Esophagus squamous epithelium (tissue), 5 donors: ENCODE measurements at places on chromosomes 6 and 20. TPM values are rescaled to one million over a fixed set of nuclear protein-coding genes. Genes with fewer than 3 reads are reported as not detected.
A peak's percentile ranks its signal among the peaks of the same experiment; 100 is the strongest.

The ADGRF1 gene
- total RNA-seq = 51.8 TPM

The PNPLA1 gene
- not detected for total RNA-seq

The CST7 gene
- total RNA-seq = 2.7 TPM

The OR2H1 gene
- not detected for total RNA-seq

The PTCHD4 gene
- not detected for total RNA-seq

The CD93 gene
- total RNA-seq = 22.3 TPM

The MRAP2 gene
- 5.4 TPM for total RNA-seq

The MEP1A gene
- not detected for total RNA-seq

The TFAP2D gene
- not detected for total RNA-seq

The ULBP2 gene
- 5.0 TPM for total RNA-seq

The NKAIN2 gene
- total RNA-seq = 0.19 TPM

DNA sequence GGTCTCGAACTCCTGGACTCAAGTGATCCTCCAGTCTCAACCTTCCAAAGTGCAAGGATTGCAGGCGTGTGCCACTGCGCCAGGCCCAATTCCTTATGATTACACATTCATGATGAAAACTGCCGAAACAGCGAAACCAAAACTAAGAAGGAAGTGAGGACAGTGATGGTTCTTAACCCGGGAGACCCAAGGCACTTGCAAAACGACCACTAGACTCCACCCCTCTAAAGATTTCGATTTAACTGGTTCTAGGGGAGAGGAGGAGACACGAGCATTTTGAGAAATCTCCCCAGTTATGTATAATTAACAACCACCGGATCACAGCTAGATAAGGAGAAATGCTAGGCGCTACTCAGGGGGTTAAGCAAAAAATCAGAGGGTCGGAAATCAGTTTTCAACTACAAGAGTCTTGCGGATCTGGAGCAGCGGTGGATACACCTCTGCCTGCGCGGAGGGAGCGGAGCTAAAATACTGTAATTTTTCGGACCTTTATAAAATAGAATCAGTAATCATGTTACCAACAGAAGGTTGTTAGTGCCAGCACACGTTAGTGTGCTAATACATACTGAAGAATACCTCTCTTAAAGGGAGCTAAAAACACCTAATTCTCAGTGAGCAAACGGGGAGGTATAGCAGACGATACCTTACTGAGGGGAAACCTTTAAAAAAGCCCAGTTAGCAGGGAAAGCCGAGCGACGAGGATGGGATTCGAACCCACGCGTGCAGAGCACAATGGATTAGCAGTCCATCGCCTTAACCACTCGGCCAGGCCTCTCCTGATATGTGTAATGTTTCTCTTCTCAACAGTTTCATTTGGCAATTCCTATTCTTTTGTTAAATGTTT lies 60.0 kb upstream of the BTN3A2 start:
- no peak for DNase-seq

DNA sequence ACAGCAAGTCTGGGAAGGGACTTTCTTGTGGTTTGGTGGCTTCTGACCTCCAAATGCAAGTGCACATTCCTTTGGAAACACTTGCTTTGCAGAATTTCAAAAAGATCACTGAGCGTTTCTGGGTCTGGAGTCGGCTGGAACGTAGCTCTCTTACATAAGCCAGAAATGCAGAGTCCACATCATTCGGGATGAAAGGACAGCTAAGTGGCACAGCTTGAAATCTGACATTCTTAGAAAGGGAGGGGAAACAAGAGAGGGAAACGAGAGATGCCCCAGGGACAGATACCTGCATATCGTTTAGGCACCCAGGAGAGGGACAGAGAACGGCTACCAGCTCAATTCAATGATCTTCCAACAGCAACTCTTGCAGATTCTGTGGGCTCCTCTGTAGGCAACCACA lies 118.7 kb downstream of the NFATC2 start:
- DNase-seq = no peak

DNA sequence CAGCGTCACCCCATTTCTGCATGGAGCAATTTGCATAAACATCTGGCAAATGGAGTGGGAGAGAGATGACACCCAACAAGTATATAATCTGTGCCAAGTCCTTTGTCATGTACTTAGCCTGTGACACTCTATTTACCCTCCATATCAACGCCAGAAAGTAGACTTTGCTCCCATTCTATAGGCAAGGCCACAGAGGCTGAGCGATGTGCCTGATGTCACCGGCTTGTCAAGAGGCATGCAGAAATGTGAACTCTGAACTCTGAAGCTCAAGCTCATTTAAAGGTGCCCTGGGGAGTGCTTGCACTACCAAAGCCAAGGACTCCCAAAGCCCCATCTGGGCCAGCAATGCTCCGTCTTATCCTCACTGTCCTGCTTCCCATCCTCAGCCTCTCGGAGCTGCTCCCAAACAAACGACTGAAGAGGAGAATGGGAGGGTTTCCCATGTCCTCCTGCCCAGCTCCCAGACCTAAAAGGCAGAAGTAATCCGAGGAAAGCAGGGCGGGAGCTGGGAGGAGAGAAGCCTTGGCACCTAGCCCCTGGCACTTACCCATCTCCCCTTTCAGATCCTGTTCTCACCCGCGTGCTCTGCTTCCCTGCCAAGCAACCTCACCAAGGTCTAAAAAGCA lies 9.2 kb downstream of the CPNE5 start:
- no peak for DNase-seq

- DNase-seq = no peak
These were observed 65.7 kb downstream of the SRC start for GRCh38 chr20:37411408-37412219.

DNA sequence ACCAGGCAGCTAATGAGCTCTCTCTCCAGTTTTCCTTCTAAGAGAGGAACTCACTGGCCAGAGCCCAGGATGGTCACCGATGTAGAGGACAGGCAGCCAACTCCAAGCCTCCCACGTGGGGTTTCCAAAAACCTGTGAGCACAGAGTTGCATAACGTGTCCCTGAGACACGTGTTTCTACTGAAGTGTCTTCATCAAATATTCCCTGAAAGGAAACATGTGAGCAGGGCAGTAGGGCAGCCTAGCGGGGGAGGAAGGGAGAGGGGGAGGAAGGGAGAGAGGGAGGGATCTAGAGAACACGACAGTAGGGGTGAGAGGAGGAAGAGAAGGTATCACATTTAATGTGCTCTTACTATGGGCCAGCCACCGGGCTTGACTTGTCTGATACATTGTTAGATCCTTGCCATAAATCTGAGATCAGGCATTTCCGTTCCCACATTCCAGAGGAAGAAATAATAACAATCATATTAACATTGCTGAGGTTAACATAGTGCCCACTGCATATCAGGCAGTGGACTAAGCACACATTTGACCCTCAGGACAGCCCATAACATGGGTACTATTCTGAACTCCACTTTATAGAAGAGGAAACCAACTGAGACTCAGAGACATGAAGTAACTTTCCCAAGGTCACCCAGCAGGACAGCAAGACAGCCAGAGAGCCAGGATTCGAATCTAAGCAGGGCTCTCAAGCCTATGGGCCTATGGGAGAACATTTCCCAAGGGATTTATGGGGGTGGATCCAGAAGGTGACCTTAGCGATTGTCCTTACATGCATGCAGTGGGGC lies 4.5 kb upstream of the SYS1 start:
- DNase-seq = no peak

DNA sequence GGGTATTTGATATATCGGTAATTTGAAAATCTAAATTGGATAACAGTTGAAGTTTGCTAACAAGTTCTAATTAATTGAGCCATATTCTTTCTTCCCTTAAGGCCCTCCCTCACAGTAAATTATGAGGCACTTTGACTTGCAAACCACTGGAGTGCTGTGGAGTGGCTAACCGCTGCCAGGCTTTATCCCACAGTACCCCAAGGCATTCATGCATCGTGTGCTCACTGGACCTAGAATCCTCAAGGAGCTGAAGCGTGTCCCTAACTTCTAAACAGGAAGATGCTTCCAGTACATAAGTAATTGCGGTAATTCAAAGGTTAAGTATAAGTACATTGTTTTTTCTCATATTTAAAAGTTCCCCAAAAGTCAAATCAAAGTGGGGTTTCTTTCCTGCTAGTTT lies 499.9 kb downstream of the TFAP2A start:
- no peak for DNase-seq

DNA sequence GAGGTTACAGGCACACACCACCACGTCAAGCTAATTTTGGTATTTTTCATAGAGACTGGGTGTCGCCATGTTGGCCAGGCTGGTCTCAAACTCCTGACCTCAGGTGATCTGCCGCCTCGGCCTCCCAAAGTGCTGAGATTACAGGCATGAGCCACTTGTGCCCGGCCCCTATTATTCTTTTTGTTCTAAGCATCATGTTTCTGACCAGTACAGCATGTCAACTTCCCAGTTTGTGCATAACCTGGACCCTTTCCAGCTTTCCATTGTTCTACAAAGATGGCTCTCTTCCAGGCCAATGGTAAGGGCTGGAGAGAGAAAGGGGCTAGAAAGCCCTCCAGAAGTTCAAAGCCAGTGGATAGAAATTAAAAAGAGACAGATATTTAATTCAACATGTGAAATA lies 91.3 kb upstream of the TNFAIP3 start:
- DNase-seq = no peak

- no peak for DNase-seq
These were observed 249.6 kb downstream of the TSHZ2 start for GRCh38 chr20:53221731-53222130.

DNA sequence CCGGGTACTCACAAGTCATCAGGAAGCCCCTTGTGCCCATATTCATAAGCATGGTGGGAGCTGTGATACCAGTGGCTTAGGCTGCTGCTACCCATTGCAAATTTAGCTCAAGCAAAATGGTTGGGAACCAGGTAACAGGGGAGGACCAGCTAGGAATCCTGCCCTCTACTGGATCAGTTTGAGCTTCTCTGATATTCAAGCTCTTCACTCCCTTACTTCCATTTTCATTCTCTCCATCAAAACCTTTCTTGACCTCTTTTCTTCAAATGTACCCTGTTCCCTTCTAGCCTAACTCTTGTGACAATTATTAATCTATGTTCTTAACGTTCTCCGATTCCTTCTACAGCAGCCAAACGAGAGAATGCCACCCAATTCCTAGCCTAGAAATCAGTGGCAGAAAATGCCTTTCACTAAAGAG lies 9.7 kb downstream of the NOL7 start:
- no peak for DNase-seq

GRCh38 chr20:4444404-4444803 lies 277.3 kb upstream of the PRND start:
- no peak for DNase-seq

- DNase-seq = no peak
These were observed 39.2 kb downstream of the GABRR2 start for GRCh38 chr6:89275900-89276299.

DNA sequence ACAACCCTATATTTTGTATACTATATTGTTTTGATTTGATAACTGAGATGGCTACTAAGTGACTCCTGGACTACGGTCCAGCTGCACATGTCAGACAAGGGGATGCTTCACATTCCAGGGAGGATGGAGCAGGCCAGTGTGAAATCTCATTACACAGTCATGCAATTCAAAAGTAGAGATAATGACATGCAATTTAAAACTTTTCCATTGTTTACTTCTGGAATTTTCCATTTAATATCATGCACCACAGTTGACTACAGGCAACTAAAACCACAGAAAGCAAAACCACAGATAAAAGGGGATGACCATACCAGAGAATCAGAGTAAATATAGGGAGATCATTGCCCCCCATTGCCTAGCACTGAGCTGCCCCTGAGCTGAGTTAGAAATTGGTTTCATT lies 366.4 kb downstream of the BTBD9 start:
- DNase-seq = no peak

- no peak for DNase-seq
These were observed 61.4 kb upstream of the MYL9 start for GRCh38 chr20:36479938-36480337.

- DNase-seq = no peak
These were observed 54.1 kb downstream of the FGD2 start for GRCh38 chr6:37059344-37060194.

GRCh38 chr6:152595499-152595898 lies 41.7 kb downstream of the SYNE1 start:
- DNase-seq = no peak

DNA sequence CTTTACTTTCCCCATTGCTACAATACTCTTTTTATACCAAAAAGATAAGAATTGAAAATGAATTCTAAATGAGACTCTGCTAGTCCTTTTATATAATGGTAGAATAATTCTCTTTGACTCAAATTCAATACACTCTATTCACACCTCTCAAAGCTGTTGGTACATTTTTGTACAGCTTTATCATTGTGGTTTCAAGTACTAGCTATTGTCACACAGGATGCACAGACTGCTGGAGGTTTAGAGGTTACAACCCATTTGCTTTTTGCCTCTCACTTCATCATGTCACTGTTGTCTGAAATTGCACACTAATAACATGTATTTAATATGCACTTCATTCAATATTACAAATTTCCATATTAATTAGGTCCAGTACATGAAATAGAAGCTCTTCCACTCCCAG lies 442.2 kb upstream of the ARID1B start:
- DNase-seq = no peak

- DNase-seq = peak; percentile 25
These were observed 11.5 kb downstream of the PRDM1 start for GRCh38 chr6:106097411-106098231.

GRCh38 chr20:36835025-36835424 lies 40.9 kb upstream of the TLDC2 start:
- no peak for DNase-seq

GRCh38 chr6:81996414-81996813 lies 243.9 kb upstream of the TENT5A start:
- DNase-seq = no peak

DNA sequence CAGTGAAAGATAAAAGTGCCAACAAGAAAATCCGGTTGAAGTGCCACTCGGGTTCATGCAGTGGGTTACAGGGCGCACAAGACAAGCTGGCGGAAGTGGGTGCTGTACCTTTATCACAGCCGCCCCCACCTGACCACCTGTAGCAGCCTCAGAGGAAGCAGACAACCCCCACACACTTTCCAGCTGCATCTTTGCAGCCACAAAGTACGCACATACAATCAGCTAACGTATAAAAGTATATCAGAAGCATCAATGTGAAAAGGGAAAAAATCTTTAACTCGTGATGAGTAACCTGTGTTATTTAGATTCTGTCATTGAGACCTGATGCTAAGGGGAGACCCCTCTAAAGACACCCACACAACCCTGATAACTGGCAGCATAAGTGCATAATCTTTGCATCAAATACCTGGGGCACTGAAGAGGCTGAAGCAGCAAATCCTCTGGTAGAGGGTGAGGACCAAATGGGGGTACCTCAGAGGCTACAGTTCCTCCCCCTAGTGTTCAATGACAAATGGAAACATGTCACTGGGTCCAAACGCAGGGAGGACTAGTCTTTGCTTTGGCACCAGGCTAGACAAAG lies 22.1 kb downstream of the BACH2 start:
- DNase-seq = peak; percentile 27

DNA sequence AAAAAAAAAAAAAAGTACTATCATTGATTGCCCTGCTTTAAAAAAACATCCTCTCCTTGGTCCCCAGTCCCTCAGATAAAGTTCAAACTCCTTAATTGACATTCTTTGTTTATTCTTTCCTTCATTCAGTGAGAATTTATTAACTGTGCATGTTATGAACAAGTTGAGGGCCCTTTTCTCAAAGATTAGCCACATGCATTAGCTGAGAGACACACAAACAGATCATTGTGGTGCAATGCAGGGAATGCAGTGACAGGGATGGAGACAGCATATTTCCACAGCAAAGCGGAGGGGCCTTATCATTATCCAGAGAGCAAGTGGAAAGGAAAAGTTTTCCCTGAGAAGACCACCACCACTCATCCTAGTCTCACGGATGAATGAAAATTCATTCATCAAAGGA lies 21.9 kb upstream of the IPCEF1 start:
- DNase-seq = no peak
